Fibroblast of skin of scalp (primary cell): ENCODE measurements at places on chromosomes 2 and 18.
A peak's percentile ranks its signal among the peaks of the same experiment; 100 is the strongest.

- no peak for DNase-seq
Observed at GRCh38 chr2:29367986-29368658, 252.9 kb downstream of the CLIP4 start.

DNA sequence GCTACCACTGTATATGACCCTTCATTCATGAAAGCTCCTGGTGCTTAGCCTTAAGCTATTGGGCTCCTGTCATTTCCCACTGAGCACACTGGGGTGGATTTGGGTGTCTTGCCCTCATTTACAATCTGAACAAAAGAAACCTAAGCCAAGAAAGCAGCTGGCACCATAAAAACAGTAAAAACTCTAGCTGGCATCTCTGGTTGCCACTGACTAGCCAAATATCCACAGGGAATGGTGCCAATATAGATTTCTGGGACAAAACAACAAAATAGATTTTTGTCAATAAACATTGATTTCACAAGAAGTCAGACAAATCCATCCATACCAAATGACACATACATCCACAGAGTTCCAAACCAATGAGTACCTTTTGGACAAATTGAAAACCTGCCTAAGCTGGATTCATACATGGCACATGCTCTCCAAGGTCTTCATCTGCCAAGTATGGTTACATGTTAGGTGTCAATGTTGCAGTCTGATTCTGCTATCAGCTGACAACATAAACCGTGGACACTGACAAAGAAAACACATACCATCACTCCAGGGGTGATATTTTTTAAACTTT lies 1081.5 kb upstream of the ZEB2 start:
- peak; percentile 18 for DNase-seq

- DNase-seq: peak; percentile 87
Observed at GRCh38 chr2:47402805-47403608, at the start of gene MSH2. Gene MSH2, plus strand, starts transcription at chr2:47403156. Its CDS starts 36 bp downstream, at chr2:47403192.

- no peak for DNase-seq
Observed at GRCh38 chr2:170408461-170409163, 230.7 kb downstream of the MYO3B start.

DNA sequence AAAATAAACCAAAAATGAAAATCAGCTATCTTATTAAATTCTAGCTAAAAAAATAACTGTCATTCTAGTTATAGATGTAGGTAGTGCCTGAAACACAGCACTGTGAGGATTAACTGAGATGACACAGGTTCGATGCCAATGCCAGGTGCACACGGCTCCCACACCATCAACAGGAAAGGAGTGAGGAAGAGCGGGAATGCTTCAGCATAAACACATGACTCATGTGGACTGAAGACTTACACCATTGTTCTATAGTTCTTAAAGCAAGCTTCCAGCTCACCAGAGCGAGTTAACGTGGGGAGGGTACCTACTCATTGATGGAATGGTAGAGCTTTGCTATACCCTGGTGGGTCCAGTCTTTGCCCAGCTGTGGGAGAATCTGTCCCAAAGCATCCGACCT lies 76.7 kb downstream of the EMILIN2 start:
- DNase-seq: no peak

DNA sequence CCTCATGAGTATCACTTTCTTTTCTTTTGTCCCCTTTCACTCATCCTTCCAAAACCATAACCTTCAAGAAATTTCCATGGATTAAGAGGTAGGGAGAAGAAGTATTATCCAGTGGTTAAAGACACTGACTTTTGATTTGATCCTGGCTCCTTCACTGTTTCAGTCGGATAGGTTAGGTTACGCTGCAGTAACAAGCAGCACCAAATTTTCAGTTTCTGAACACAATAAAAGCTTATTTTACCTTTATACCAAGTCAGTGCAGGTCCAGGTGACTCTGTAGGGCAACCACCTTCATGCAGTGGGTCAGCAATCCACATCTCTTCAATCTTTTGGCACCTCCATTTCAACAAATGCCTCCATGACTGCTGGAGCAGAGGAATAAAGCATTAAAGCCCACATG lies 15.0 kb upstream of the MARCHF4 start:
- DNase-seq: no peak

- peak; percentile 31 for DNase-seq
Observed at GRCh38 chr2:159009940-159010339, 41.5 kb downstream of the TANC1 start.

DNA sequence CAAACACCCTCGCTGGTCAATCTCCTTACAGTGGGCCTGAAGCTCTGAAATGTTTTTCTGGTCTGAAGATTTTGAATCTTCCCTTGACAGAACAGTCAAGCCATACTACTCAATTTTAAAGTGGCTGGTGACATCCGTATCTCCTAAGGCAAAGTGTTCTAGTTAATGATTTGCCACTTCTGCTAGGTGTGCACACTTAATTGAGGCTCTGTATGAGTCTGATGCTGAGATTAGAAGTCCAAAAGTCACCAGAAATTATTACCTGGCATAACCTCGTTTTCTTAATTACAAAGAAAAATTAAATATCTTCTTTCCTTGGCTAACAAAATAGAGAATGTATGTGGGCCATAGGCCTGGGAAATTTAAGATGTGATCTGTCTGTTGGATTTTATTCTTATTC lies 104.1 kb downstream of the DPP10 start:
- no peak for DNase-seq

GRCh38 chr2:177001334-177001733 lies 211.3 kb upstream of the HNRNPA3 start:
- no peak for DNase-seq

DNA sequence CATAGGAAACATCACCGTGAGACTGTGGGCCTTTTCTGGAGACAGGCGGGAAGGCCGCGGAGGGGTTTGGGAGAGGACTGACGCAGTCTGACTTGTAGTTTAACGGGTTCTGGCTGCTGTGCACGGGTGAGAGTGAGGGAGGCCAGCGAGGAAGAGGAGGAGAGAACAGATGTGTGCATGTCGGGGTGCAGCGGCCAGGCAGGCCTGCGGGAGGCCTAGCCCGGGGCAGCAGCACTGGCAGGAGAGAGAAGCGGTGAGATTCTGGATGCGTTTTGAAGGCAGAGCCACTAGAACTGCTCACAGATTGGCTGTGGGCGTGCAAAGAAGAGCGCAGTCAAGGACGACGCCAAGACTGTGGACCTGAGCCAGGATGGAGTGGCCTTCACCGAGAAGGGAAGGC lies 53.9 kb downstream of the PTGR3 start:
- no peak for DNase-seq

DNA sequence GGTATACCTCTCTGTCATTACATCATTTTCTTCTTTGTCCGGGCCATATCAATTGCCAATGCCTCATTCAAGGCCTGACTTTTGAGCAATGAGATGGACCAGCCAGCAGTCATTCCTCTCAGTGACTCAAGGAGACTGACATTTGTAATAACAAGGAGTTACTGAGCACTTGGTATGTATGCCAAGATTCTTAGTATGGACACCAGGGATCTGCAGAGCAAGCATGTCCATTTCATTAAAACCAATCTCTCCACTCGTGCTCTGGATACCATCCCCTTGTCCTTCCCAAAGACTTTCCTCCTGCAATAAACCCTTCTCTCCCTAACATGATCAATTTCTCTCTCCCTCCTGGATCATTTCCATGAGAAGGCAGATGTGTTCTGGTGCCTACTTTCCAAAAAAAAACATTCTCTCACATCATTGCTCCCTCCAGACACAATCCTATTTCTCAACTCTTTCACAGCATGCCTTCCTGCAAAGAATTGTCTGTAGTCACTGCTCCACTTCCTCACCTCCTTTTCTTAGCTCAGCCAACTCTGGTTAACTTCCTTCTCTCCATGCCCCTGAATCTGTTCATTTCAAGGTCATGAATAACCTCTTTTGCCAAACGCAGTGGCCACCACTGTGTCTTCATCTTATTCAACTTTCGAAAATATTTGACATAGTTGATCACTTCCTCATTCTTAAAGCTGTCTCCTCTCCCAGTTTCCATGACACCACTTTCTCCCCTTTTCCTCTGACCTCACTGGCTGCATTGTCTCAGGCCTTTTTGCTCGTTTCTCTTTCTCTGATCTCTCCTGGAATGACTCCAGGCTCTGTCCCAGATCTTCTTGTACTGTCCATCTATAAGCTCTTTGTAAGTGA lies 102.8 kb upstream of the CYP1B1 start:
- DNase-seq: peak; percentile 98

GRCh38 chr2:99708231-99708630 lies 218.4 kb upstream of the REV1 start:
- DNase-seq: peak; percentile 30

DNA sequence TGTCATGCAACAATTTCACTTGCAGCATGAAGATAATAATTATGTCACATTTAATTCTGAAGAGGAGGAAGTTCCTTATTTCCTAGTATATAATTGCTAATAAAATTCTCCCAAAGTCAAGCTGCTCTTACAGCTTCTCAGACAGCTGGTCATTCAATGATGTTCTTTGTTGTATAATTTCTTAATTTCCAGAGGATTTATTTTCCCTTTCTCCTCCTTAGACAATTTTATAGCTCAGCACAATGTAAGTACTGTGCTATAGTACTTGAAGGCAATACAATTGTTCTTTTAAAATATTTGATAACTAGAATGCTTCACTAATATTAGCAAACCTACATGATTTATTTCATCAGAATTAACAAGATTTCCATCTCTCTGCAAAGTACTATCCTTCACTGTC lies 73.4 kb downstream of the ROCK1 start:
- no peak for DNase-seq

DNA sequence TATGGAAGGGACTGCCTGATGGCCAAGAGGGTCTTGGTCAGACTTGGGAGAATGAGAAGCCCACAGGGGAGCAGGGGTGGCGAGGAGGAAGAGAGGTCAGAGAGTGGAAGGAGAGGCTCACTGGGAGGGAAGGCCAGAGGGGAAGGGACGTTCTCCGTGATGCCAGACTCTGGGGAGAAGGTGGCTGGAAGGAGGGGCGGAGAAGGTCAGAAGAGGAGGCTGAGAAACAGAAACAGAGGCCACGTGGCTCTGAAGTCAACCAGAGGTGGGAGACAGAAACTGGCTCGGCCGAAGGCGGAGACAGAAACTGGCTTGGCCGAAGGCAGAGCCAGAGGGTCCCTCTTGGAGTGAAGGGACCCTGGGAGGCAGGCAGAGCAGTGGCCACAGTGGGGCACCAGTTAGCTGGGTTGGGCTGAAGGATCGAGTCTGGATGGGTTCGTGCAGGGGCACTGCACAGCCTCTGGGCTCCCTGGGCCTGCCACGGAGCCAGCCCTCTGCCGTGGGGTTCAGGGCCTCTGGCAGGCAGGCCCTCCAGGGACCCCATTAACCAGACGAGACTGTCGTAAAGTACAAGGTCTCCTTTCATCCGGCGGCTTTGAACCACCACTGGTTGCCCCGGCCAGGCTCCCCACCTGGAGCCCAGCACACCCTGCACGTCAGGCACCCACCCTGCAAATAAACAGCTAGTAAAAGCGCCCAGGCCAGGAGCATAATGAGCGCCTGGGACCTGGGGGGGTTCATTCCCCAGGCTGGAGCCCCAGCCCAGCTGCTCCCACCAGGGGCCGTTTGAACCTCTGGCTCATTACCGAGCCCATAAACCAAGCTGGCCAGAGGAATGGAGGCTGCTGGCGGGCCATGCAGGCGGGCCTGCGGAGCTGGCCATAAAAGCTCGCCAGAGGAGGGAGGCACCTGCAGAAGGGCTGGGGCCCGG lies 218.8 kb downstream of the DYSF start:
- DNase-seq: no peak

GRCh38 chr2:221981912-221982470 lies 316.8 kb downstream of the PAX3 start:
- no peak for DNase-seq

DNA sequence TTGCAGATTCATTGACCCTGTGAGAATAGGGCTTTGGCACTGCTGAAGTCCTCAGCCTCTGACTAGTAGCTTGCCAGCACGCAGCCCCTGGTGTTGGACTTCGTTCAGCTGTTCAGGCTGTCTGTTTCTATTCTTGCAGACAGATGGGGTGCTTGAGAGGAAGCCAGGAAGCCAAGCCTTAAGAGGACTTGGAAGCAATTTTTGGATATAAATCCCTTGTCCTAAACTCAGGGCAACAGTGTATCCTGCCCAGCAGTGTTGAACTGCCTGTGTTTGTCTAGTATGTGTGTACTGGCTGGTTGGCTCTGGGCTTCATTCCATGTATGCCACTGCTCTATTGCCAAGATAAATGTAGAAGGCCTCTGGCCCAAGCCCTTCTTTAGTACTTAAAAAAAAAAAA lies 108.6 kb downstream of the COMMD1 start:
- peak; percentile 57 for DNase-seq

DNA sequence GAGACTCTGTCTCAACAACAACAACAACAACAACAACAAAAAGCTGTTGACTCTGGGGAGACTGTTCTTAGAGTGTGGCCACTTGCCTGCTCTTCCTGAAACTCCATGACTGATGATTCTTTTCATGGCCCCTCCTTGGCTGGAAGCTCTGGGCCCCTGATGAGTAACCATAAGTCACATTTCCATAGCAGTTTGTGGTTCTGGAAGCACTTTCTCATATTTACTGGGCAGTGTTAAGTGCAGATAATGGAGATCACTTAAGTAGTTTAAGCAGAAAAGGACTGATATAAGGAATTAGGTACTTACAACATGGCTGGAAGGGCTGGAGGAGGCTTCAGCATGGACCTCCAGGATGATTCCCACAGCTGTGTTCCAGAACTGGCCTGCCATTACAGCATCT lies 147.3 kb upstream of the DLX2 start:
- DNase-seq: peak; percentile 72

DNA sequence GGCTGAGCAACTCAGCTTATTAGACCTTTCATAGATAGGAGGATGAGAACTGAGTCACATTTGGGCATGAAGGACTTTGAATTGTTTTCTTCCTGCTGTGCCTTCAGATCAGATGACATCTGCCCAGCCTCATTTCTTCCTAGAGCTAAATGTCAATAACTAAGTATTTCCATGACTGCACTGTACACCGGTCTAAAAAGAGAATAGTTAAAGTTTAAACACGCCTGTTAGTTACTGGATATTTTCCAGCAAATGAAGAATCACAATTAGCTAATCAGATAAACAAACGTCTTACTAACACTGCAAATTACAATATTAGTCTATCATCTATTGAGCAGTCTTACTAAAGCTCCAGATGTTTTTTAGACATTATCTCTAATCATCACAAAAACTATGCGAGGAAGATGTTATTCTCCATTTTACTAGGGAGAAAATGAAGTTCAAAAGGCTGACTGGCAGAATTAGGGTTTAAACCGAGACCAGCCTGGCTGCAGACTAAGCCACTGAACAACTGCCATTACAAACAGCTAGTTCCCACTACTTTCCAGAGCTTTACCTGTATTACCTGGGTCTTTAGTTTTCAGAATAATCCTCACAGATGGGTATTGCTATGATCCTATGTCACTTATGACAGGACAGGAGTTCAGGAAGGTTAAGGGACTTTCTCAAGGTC lies 69.4 kb upstream of the ZNF397 start:
- no peak for DNase-seq

GRCh38 chr2:14418115-14418514 lies 214.4 kb upstream of the LRATD1 start:
- peak; percentile 67 for DNase-seq

DNA sequence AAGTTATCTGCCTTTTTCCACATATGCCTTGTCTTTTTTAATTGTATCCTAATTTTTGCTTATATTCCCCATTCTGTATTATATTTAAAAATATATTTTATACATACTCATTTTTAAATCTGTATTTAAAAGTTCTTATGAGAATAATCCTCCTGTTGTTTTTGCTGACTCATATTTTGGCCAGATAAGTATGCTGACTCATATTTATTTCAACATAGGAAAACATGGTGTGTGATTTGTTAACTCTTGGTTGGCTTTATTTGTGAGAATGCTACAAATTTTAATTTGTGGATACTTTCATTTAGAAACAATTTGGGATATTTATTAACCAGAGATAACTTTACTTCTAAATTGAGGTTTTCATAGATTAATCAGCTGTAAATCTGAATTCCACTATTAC lies 587.7 kb downstream of the CPS1 start:
- DNase-seq: peak; percentile 55

GRCh38 chr18:69123421-69123820 lies 277.3 kb upstream of the DOK6 start:
- no peak for DNase-seq
